ENCODE measurements at places on chromosomes 16 and 17. TPM values are rescaled to one million over a fixed set of nuclear protein-coding genes. Genes with fewer than 3 reads are reported as not detected.

The CCDC200 gene
- not detected for total RNA-seq

The CFAP97D1 gene
- not detected for total RNA-seq

The PRR29 gene
- 0.20 TPM for total RNA-seq

The HS3ST2 gene
- 0.17 TPM for total RNA-seq
